ENCODE measurements at places on chromosomes 5 and 9. TPM values are rescaled to one million over a fixed set of nuclear protein-coding genes. Genes with fewer than 3 reads are reported as not detected.

DNA sequence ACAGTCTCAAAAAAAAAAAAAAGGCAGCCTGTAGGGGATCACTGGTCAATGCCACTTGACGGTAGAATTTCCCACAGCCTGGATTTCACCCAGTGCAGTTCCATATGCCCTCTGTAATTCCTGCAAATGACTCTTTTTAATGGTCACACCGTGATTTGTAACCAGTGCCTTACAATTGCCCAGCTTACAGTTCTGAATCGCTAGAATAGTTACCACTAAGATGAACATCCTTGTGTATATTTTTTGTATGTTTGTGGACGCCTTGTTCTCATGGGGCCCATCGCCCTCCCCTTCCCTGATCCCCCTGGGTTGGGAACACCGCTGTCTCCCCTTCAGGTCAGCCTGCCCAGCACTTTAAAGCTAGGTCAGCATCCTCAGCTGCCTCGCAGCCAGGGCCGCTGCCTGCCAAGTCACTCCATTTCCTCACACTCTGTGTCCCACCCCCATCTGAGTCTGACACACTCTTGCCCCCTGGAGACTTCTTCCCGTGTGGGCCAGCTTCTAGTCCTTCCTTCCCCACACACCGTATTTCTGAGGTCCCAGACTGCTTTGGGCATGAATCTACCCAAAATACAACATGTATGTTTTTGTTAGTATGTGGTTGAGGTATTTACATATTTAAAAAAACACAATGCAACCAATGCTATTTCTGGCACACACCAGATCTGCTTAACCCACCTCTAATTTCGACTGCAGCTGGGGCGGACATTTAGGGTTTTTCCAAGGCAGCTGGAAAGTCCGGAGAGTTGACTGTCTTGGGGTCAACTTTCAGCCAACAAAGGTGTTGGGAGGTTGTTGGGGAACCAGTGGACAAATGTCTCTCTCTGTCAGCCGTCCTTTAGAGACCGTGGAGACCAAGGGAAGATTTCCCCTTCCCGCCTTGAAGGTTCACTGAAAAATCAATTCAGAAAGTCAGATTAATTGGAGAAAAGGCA is 120.5 kb upstream of the NEK6 start:
- DNase-seq, result no peak

PCDHB11 gene
- total RNA-seq, result 0.23 TPM

GRCh38 chr9:19998823-19999455 is 210.1 kb upstream of the SLC24A2 start:
- no peak for DNase-seq

DNA sequence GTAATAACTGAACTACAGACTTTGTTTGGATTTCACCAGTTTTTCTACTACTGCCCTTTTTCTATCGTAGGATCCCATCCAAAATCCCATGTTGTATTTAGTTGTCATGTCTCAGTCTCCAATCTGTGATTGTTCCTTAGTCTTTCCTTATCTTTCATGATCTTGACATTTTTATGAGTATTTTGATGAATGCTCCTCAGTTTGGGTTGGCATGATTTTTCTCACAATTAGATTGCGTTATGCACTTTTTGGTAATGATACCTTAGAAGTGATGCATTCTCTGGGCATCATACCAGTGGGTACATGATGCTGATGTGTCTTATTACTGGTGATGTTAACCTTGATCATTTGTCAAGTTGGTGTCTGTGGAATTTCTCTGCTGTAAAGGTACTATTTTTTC is 5.7 kb downstream of the SLC22A4 start:
- DNase-seq, result no peak

SOX30 gene
- total RNA-seq, result 0.15 TPM

DNA sequence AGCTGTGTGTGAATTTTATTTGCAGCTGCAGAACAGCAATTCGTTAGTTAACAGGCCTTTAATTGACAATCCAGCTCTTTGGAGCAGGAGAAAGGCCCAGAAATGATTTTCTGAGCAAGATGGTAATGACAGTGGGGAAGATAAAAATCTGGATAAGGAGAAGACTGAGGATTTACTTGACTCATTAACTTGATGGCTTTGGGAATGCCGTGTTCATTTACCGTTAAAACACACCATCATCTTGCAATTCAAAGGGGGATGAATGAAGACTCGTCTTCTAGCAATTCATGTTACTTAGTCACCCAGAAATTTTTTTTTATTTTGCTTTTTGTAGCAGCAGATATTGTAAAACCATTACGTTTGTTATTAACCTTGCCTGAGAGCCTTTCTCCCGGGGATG is 52.0 kb downstream of the PTTG1 start:
- DNase-seq, result no peak

- peak; percentile 81 for DNase-seq
These were observed 1.0 kb upstream of the DAB2IP start for GRCh38 chr9:121650217-121651007.

DNA sequence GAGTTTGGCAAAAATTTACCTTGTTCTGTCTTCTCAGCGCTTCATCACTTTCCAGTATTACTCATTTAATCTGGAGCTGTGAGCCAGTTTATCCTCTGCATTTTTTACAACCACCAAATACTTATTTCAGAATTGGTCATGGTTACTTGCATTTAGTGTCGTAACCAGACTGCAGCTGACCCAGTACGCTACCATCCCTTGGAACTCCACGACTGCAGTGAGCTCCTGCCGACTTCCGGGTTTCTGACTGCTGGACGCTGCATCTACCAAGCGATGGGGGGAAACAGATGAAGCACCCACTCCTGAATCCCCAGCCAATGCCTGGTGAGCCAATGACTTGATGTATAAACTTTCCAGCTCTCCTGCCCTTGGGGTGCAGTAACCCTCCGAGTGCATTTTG is 174.4 kb upstream of the PRLR start:
- DNase-seq, result peak; percentile 26

DNA sequence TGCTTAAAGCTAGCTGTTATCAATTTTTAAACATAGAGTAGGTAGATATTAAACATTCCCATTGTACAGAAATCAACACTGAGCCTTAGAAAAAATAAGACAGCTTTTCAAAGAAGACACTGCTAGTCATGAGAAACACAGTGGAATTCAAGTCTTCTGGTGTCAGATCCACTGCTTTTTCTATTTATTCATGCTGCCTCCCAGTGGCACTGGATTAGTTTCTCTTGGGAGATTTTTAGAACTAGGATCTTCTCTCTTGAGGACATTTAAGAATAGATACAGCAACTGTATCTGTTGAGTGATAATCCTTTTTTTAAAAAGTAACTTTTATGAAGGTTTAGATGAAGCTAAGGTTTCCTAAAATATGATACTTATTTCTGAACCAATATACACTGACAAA is 1635.4 kb upstream of the C9orf72 start:
- DNase-seq, result no peak

- DNase-seq, result no peak
These were observed 317.6 kb upstream of the PIK3R1 start for GRCh38 chr5:67897980-67898379.

CCDC69 gene
- 0.33 TPM for total RNA-seq

DNA sequence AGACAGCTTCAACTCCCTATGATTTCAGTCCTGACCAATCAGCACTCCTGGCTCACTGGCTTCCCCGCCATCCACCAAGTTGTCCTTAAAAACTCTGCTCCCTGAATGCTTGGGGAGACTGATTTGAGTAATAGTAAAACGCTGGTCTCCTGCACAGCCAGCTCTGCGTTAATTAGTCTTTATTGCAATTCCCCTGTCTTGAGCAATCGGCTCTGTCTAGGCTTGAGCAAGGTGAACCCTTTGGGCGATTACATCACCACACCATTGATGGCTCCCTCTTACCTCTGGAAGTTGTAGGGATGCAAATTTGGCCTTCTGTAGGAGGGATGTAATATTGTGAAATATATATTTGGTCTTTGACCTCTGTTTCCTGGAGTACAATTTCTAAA is 2.9 kb upstream of the SLC23A1 start:
- no peak for DNase-seq

All from HT-29 (cell line).